ENCODE measurements at places on chromosomes 13 and 19.

DNA sequence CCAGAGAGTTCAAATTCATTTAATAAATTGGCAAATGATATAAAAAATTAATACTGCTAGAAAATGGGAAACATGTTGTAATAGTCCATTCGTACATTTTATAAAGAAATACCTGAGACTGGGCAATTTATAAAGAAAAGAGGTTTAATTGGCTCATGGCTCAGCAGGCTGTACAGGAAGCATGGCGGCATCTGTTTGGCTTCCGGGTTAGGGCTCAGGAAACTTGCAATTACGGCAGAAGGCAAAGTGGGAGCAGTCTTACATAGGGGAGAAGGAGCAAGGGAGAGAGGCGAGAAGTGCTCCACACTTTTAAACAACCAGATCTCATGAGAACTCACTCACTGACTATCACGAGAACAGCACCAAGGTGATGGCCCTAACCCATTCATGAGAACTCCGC lies 512.0 kb downstream of the DACH1 start:
- no peak for DNase-seq

DNA sequence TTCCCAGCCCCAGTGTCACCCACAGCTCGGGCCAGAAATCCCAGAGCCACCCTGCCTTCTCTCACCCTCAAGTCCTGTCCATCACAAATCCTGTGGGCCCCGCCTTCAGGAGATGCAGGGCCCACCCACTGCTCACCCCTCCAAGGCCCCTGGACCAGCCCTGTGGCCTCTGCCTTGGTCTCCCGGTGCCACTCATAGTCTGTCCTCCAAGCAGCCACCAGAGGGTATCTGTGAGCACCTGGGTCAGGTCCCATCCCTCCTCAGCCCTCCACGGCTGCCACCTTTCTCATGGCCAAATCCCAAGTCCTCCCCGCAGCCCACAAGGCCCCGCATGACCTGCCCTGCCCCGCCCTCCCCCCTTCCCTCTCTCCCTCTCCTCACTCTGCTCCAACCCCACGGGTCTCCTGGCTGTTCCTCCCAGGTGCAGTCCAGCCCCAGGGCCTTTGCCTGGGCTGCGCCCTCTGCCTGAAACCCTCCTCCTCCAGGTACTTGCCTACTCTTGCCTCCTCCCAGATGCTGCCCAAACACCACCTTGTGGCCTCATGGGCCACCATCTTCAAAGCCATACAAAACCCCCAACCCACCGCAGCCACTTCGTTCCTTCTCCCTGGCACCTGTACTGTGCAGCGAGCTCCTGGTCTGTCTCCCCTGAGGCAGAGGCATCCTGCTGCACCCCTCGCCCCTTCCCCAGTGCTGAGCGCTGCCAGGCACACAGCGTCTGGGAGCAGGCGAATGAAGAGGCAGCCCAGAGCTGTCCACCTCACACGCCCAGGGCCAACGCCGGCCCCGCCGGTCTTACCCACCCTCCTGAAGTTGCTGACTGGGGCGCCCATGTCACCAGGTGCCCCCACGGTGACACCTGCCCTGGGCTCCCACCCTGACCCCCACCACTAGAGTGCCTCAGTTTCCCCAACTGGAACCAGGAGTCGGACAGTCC lies 13.2 kb upstream of the UQCR11 start:
- DNase-seq = peak; percentile 50

- DNase-seq = no peak
These were observed 73.3 kb upstream of the NBEA start for GRCh38 chr13:34868733-34869132.

GRCh38 chr19:17553256-17553655 lies 2.2 kb upstream of the COLGALT1 start:
- peak; percentile 41 for DNase-seq

- peak; percentile 82 for DNase-seq
These were observed 6.2 kb downstream of the SYT5 start for GRCh38 chr19:55173714-55174409.

GRCh38 chr13:76803831-76804230 lies 82.4 kb downstream of the KCTD12 start:
- no peak for DNase-seq

- DNase-seq = no peak
These were observed 26.5 kb downstream of the CD177 start for GRCh38 chr19:43380008-43380407.

- no peak for DNase-seq
These were observed 116.2 kb upstream of the FREM2 start for GRCh38 chr13:38570706-38571105.

- DNase-seq = no peak
These were observed 11.0 kb upstream of the CA11 start for GRCh38 chr19:48656840-48657474.

DNA sequence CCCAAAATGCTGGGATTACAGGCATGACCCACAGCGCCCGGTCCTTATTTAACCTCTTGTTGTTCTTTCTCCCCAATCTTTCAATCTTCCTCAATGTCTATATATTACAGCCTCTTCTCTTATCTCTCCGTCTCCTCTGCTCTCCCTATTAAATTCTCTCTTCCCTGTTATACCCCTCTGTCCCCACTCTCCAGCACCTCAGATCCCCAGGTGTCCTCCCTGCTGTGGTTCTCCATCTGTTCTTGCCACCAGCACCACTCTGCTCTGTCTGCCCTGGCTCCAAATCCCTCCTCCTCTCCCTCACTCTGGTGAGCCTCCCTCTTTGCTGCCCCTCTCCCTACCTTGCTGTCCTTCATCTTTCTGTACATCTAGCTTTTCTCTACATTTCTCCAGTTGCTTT lies 1.1 kb downstream of the ZNF600 start:
- DNase-seq = no peak

DNA sequence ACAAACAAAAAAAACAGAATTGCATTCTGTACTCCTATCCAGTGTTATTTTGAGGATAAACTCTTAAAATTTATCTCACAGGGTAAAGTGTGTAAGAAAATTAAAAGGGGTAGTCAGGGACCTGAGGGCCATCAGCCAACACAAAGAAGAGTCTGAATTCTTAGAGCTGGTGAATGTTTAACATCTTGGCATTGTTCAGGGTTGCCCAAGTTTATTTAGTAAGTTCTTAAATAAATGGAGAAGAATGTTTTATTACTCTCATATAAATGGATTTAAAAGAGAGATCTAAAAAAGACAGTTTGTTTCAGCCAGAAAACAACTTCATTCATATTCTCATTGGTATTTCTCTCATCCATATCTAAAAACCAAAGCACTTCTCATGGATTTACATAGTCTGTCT lies 171.7 kb downstream of the LACC1 start:
- DNase-seq = no peak

DNA sequence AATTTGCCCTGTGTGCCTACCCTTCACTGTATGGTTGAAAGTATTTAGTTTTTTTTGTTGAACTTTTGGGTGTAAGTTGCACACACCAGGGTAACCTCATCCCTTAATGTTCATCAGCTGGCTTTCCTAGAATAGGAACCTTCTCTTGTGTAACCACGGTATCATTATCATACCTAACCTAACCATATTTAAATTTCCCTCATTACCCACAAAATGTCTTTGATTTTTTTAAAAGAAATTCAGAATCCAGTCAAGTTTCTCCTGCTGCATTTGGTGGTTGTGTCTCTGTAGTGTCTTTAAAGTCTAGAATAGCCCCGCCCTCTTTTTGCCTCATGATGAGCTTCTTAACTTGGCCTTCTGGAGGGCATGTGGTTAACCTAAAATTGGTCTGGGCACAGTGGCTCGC lies 80.3 kb downstream of the RYR1 start:
- no peak for DNase-seq

GRCh38 chr19:7368456-7368855 lies 19.7 kb downstream of the ARHGEF18 start:
- DNase-seq = no peak

DNA sequence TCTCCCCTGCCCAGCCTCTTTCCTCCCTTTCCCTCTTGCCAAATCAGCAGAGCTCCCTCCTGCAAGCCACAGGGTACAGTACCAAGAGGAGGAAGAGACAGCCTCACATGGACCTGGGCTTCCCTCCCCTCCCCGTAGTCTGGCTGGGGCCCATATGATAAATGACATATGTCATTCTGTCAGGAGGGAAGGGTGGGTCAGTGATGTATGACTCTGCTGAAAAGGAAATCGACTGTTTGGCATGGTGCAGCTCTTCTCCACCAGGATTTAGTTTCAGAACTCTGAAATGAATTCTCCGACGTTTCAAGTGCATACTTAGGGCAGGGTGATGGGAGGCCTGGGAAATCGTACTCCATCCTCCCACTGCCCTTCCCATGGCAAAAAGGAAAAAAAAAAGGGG lies 9.8 kb downstream of the TSHZ3 start:
- no peak for DNase-seq

DNA sequence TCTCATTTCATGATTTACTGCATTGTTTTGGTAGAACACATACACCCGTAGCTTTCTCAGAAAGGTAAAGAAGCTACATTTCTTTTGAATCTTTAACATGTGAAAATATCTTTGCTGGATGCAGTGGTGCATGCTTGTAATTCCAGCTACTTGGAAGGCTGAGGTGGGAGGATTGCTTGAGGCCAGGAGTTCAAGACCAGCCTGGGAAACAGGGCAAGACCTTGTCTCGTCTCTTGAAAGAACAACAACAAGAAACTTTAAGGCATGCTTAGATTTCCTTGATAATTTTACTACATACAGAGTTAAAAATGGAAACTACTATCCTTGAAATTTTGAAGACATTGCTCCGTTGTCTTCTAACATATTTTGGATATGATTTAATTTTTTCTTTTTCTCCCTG lies 7.7 kb downstream of the RNF113B start:
- DNase-seq = no peak

GRCh38 chr19:11444059-11444458 lies 8.6 kb downstream of the PRKCSH start:
- no peak for DNase-seq

DNA sequence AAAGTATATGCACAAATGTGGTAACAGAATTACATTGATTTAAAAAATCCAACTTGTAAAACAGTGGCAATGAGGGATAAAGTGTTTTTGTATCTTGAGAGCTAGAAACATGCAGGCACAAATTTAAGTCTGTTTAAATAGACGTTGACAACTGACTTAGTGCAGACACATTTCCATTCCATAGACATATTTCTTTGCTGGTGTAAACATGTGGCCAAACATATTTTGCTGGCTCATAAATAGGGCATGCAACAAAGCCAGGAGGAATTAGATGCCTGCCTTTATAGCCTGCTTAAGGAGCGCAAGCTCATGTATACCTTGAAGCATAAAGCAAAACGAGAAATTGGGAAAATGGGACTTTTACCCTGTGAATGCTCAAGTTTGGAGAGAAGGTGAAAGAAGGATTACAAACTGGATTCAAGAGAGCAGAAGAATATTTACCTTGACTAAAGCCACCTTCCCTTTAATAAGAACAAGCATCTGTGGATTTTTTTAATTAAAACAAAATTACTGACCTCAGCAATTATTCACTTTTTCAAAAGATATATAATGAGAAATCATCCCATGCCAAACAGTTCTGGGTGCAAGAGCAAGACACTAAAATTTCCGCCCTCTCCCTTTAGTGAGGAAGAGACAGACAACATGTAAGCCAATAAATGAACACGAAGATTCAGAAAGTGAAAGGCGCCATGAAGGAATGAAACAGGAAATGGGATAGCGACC lies 71.0 kb downstream of the DCT start:
- DNase-seq = no peak

DNA sequence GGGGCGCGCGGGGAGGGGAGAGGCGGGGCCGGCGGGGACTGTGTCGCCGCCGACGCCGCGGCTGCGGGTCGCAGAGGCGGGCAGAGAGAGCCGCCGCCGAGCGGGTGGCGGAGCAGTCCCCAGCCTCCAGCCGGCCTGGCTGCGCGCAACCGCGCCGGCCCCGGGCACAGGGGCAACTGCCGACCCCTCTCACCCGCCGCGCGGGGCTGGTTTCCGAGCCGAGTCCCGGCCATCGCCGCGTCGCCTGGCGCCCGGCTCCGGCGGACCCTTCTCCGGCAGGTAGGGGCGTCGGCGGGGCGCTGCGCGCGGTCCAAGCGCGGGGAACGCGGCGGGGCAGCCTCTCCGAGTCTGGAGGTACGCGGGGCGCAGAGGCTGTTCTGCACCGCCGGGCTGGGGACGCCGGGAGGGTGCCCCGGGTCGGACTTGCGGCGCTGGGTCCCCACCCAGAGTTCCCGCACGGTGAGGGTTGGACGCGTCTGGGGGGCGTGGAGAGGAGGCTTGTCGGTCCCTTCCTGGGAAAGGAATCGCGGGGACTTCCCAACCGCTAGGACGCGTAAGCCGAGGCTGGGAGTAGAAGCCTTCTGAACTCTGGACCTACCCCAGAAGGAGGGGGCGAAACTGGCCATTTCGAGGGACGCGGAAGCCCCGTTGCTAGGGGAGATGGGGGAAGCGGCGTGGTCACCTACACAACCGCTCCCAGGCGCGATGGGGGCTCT lies 133.6 kb upstream of the MYO16 start:
- peak; percentile 5 for DNase-seq

- no peak for DNase-seq
These were observed 73.4 kb downstream of the SPACA7 start for GRCh38 chr13:112449545-112449930.

- DNase-seq = no peak
These were observed 1.1 kb downstream of the CLN5 start for GRCh38 chr13:76993021-76993420.

- peak; percentile 96 for DNase-seq
These were observed at the start of gene CHERP for GRCh38 chr19:16542045-16542909. CHERP (minus strand) TSS chr19:16542437; CDS start chr19:16542378, 59 bp downstream.

DNA sequence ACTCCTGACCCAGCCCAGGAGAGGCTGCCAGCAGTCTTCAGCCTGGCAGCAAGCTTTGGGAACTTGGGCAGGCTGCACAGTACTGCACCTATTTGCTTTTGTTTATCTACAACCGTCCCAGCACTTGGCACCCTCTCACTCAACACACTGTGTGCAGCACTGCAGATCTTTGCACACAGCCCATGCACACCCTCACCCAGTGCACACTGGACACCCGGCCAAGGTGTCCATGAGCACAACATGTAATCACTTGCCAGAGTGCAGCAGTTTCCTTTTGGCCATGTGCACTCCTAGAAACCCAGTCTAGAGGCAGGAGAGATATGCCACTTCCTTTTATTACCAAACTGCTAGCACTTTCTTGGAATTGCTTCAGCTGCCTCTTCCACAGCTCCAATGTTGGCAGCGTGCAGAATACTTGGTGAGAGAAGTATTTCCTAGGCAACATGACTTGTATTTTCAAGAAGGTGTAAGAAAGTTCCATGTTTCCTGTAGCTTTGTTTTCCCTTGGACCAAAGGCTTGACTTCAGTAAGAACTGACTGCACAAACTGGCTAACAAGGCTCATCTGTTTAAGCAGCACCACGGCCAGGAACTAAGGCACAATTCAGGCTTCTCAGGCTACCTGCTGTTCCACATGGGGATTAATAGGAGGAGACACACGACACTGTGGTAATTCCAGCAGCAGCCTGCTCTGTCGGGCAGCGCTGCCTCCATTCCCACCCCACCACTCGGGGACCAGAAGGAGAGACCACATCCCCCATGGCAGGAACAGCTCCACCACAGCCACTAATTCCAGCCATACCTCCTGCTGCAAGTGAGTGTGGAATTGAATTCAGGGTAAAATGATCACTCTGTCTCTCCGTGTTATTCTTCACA lies 15.3 kb downstream of the ATP7B start:
- DNase-seq = peak; percentile 19

- no peak for DNase-seq
These were observed 314.8 kb upstream of the MAB21L1 start for GRCh38 chr13:35791184-35791851.

- peak; percentile 42 for DNase-seq
These were observed 148.5 kb upstream of the FREM2 start for GRCh38 chr13:38538422-38538821.
